ENCODE measurements at places on chromosomes 1 and 21.

DNA sequence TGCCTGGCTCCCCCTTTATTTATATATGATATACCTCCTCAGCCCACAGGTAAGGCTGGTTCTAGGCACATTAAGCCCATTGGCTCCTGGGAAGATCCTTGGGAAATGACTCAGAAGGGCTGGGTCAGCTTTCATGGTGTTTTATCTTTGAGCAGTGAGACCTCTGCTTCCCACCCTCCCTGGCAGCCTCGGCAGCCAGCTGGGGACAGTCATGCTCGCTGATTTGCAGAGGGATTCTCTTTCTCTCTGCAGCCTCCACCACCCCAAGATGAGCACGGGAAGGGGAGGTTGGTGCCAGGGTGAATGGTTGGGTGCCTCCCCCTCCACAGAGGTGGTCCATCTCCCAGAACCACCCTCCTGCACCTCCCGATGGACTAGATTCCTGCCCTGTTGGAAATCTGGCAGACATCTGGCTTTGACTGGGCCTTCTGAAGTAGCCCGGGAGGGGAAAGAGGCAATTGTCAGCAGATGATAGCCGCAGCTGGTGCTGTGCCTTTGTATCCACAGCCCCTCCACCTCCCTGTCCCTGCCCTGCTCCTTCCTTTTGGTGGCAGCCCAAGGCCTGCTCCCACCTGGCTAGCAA lies 24.6 kb downstream of the IER5 start:
- DNase-seq: no peak

GRCh38 chr1:18422076-18422777 lies 58.5 kb upstream of the KLHDC7A start:
- no peak for DNase-seq

GRCh38 chr1:245418077-245418476 lies 263.3 kb downstream of the KIF26B start:
- DNase-seq: no peak

- no peak for DNase-seq
Measured at GRCh38 chr1:173173388-173173787, 33.7 kb downstream of the TNFSF4 start.
